Effector CD8-positive, alpha-beta T cell (primary cell): ENCODE measurements at places on chromosomes 5 and 9.
A peak's percentile ranks its signal among the peaks of the same experiment; 100 is the strongest.

DNA sequence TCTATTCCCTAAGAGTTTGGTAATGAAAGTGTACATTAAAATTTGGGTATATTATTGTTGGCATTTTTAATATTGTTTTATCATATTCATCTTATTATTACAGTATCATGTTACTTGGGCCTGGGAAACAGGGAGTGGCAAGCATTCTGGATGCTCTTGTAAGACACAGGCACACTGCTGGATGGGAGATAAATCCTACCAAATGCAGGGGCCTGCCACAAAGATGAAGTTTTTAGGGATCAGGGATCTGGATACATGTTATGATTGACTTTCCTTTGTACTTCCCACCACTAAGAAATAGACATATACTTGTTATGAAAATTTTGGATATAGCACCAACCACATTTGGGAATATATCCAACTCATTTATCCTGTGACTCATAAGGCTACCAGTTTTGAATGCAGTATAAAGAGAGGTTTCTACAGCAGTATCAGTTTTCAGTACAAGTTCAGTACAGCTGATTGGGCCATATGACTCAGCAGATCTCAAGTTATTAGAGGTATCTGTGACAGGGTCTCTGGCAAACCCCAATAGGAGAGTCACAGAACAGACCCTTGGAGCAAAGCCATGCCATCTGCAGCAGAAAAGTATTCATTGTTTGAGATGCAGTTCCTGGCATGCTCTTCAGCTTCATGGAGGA, 360.1 kb downstream of the DMAC1 start:
- no peak for DNase-seq

DNA sequence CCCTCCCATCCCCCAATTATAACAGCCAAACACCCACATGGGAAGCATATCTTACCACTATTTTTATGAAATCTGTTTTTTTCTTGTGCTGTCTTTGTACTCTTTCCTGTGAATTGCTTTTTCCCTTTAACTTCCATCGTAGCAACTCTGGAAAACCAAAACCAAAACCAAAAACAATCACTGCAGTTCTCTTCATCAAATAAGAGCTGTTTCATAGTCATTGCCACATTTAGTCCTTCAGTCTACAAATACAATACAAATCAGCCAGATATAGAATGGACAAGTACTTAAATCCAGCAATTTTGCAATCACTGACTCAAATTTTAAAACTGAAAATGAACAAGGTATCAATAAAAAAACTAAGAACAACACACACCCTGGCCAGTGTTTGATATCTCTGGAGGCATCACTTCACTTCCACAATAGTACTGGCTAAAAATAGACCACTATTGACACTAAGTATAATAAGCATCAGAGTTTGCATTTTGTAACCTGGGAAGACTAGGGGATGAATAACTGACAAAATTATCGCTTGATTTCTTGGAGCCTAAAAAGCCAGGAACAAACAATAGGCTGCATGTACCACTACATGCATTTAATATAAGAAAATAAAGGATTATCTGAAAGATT, 5.4 kb downstream of the PUM3 start:
- no peak for DNase-seq

DNA sequence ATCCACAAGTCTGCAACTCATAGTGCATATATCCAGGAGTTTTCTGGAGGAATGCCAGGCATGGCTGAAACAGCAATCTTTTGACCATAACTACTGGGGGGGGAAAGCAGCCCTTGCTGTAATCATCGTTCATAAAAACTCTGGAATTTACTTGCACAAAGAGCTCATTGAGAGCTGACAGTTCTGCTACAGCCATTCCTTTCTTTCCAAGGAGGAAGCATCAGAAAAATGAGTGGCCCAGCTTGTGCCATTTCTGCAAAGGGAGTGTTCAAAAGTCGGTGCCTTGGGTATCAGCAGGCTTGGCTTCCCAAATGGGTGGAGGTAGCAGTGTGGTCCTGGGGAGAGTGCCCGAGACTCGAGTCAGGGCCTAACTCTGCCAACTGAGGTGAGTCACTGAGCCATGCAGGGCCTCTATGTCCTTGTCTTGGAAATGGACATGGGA, 101.5 kb downstream of the GCNT1 start:
- no peak for DNase-seq

DNA sequence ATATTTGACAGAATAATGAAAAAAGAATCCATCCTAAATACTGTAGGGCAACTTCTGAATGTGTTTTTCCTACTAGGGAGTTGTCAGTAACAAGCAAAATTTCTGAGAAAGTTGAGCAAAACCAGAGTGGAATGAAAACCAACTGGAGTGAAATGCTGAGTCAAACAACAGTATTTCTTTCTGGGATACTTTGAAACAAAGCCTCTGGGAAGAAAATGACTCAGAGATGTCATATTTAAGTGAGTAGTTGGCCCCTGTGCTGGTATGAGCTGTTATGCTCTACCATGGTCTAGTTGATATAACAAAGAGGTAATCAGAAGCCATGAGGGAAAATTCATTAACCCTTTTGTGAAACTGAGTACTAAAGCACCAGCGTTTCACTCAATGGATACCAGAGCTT, 372.1 kb upstream of the C9orf72 start:
- DNase-seq, result no peak

- peak; percentile 30 for DNase-seq
Observed at GRCh38 chr9:91775011-91775707, 174.9 kb downstream of the ROR2 start.

GRCh38 chr5:137751869-137752491, 2.2 kb downstream of the HNRNPA0 start:
- DNase-seq, result no peak

- no peak for DNase-seq
Observed at GRCh38 chr5:3354606-3355005, 241.0 kb upstream of the IRX1 start.

DNA sequence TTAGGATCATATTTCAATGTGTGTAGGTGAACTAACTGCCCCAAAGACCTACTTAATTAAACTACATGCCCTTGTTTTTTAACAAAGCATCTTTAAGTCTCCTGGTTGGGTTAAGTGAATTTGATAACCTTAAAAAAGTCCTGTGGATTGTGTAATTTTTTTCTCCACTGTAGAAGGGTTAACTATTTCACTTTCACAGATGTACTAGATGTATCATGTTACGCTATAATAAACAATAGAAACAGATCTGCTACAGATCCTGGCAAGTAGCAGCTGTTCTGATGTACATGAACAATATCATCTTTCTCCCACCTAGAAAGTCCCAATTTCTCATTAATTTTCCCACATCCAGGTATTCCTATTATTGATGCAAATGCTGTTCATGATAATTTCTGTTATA, 18.9 kb downstream of the KIF24 start:
- no peak for DNase-seq

DNA sequence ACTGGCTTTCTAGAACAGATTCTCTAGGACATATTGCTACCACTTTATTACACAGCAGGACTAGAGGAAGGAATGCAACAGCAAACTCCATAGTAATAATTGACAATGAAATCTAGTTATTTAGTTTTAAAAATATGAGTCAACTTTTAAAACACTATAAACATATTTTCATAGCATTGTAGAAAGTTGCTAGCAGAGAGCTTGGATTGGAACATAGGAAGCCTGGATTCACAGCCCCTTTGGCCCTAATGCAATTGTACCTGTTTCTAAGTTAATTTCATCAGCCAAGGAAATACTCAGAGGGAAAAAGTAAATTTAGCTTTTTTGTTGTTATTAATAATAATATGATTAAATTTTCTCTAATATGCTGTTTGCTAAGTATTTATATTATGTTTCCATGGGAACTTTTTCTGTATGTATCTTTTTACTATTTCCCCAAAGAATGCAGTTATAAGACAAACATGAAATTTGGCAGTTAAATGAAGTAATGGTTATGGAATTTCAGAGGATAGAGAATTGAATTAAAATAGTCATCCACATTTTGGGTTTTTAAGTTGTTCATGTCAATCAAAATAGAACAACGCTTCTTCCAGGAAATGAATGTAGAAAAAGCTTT, 45.6 kb downstream of the VCAN start:
- DNase-seq, result no peak

- no peak for DNase-seq
Observed at GRCh38 chr9:131227112-131227958, 49.0 kb downstream of the FAM78A start.

DNA sequence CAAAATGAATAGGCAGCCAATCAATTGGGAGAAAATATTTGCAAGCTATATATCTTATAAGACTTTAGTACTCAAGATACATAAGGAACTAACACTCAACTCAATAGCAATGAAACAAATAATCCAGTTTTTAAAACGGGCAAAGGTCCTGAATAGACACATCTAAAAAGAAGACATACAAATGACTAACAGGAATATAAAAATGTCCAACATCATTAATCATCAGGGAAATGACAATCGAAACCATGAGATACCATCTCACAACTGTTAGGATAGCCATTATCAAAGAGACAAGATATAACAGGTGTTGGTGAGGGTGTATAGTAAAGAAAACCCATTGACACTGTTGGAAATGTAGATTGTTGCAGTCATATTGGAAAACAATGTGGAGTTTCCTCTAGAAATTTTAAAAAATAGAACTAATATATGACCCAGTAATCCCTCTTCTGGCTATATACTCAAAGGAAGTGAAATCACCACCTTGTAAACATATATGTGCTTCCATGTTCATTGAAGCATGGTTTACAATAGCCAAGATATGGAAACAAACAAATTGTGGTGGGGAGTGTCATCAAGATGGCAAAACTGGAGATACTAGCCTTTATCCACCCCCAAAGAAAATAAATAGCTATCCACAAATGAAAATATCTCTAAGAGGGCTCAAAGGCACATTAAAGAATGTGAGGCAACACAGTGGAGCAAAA, 13.9 kb upstream of the BTNL3 start:
- DNase-seq, result no peak

GRCh38 chr9:107213561-107214028, 69.5 kb upstream of the RAD23B start:
- no peak for DNase-seq

DNA sequence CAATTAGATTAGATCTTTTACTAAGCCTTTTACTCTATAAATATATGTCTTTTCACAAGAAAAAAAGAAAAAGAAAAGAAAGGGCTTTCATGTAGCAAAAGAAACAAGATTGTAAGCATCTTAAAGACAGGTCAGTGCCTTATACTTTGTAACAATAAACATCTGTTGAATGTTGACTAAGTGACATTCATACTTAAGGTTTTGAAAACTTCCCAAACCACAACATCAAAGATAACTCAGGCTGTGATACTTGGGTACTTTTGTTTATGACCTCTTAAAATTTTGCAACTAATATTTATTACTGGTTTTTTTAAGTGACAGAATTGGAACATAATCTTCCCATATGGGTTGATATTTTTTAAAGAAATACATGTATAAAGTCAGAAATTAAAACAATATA, 7.4 kb downstream of the GRAMD2B start:
- no peak for DNase-seq

DNA sequence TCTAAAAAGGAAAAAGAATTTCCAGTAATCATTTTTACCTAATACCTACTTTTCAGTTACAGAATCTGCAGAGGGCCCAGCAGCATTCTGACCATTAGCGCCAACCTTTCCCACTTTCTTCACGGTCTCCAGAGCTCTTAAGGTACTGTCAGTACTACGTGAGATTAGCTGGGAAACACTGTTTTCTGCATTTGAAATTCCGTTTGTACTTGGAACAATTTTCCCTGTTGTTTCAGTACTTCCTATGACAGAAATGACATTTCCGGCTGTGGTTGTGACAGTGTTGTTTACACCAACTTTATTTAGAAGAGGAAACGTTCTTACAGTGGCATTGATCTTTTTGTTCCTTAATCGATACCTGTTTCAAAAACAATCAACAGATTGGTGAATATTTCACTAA, 36.9 kb upstream of the PDCL start:
- DNase-seq, result no peak

DNA sequence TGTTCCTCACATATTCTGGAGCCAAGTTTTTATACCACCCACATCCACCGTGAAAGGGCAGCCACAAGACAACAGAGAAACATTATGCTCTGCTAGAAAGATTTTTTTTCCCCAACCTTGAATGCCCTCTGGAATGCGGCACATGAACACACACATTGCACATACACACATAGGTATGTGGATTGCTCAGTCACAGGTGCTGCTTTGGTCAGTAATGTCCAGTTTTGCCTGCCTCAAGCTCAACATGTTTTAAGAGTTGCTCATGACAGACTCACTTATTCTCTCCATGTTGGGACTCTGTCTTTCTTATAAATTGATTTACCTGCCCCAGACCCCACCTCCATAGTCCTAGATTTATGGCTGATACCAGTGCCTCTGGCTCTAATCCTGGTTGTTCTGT, 138.0 kb upstream of the ASTN2 start:
- no peak for DNase-seq

DNA sequence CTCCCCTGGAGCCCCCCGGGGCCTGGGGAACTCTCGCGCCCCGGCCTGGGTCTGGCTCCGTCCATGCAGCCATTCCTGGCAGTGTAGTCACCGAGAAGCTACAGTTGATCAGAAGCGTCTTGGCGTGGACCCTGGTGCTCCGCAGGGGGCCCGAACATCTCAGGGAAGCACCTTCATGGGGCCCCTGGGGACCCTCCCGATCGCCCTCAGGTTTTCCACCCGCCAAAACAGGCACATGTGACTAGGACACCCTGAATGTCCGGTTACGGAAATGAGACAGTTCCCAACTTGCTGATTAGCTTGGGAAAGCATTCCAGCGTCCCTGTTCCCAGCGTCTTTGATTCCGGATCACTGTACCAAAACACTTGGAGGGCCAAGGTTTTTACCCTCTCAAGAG, 472 bp downstream of the FBXO4 start:
- DNase-seq, result no peak

GRCh38 chr9:91532325-91532724, 108.7 kb upstream of the NFIL3 start:
- DNase-seq, result no peak

GRCh38 chr9:36906492-36906891, 127.6 kb downstream of the PAX5 start:
- DNase-seq, result no peak

- DNase-seq, result no peak
Observed at GRCh38 chr9:16884952-16885513, 14.6 kb upstream of the BNC2 start.

GRCh38 chr5:151037561-151038411, 17.4 kb downstream of the GPX3 start:
- no peak for DNase-seq

GRCh38 chr5:31410089-31410488, 121.8 kb downstream of the DROSHA start:
- DNase-seq, result no peak

DNA sequence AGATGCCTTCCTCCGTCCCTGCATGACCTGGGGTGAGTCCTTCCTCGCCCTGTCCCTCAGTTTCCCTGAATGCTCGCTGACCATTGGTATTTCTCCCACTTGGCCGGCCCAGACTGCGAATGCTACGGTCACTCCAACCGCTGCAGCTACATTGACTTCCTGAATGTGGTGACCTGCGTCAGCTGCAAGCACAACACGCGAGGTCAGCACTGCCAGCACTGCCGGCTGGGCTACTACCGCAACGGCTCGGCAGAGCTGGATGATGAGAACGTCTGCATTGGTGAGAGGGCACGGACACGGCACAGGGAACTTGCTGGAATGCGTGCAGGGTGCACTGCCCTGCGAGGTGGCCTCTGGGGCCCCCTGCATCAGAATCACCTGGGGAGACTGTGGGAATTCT, 77.1 kb downstream of the NTNG2 start:
- DNase-seq, result no peak
